ENCODE measurements at places on chromosomes 12 and 14.

DNA sequence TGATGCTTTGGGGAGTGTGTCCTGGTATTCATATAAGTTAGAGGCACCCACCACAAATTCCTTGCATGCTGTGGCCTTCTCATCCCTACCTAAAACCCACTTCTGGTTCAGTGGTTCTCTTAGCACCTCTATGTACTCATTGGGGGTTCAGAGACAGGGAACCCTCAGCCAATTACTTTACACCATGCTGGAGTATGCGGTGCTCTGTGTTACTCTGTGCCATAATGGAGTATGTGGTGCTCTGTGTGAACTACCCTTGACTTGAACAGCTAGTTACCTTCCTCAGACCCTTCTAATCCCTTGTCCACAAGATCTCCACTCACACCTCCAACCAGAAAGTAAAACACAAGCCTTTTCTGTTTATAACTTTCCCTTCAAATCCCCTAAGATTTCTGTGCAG is 172.5 kb upstream of the E2F7 start:
- DNase-seq, result no peak

DNA sequence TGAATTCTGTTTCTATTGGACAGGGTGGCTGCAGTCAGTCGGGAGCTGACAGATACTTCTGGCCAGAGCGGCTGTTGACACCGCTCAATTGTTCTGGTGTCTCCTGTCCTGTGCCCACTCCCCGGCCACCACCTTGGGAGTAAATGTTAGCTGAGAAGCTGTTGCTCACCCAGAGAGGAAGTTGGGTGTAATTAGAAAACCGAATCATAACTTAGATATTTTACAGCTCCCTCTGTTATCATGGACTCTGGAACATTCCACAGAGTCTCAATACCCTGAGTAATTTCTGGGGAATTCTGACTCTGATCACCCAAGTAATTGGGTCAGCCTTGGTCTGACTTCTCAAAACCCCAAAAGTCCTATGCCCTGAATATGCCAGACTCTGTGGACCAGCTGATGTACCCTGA is 58.3 kb upstream of the RFLNA start:
- no peak for DNase-seq

DNA sequence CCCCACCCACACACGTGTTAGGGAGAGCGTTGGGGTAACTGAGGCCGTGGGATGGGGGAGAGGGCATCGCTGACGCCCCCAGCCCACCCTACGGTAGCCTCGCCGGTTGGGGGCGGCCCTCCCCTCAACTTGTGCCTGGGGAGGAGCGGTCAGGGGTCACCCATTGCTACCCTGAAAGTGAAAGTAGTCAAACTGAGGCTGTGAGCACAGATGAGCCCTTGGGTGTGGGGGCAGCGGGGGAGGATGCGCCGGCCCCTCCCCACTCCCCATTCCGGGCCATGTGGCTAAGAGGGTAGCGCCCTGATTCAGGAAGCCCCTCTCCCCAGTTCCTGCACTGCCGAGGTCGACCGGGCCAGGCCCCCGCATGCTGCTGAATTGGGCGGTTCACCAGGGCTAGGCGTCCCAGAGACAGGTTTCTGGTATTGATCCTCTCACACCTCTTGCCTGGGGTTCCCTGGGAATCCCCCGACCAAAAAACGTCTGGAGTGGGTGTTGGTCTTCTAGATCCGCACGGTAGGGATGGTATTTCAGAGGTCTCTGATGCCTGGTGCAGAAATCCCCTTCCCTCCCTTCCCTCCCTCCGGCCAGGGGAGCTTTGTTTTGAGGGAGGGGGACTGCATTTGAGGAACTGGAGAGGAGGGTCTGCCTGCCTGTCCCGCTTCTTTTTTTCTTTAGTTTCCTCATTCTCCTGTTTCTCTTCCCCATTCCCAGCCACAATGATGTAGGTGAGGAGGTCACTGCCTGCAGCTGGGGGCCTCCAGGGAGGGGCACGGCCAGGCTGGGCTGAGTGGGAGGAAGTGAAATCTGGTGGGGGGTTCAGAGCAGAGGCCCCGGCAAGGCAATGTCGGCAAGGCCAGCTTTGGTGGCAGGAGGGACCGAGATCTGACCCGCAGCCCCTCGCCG is 1.0 kb downstream of the SH2B3 start:
- no peak for DNase-seq

- DNase-seq, result no peak
Observed at GRCh38 chr12:117085318-117085947, 13.8 kb downstream of the TESC start.

- DNase-seq, result no peak
Observed at GRCh38 chr14:74257941-74258763, 18.9 kb downstream of the VSX2 start.

DNA sequence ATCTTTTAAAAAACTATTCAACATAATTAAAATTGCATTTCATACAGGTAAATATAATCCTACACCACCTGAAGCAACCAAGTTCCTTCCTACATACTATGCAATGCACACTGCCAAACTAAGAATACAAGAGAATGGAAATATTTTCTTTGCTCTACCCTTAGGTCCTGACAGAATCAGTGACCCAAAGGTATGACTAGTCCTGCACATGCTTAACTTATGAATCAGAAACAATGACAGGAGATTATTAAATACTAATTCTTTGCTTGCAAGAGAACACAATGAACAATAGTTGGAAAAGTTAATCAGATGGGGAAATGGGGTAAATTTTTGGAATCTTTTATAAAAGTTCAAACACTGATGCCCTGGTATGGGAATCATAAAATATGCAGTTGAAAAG is 220.1 kb downstream of the SOX5 start:
- DNase-seq, result no peak

DNA sequence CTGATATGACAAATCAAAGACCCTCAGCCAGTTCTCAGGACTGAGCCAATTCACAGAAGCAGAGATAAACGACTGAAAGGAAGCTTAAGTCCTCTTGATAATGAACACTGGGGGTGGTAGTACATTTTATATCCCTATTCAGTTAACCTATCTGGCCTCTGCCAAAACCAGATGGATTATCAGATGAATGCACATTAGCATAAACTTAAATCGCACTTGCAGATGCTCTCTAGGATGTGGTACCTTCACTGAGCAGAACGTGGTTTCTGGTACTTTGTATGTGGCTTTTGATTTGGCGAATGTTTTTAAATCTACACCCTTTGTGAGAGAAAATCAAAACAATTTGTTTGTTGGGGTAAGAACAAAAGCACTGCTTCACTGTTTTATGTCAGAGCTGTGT is 21.1 kb upstream of the TAS2R14 start:
- DNase-seq, result no peak

GRCh38 chr12:92365333-92365732 is 219.7 kb upstream of the BTG1 start:
- DNase-seq, result no peak

DNA sequence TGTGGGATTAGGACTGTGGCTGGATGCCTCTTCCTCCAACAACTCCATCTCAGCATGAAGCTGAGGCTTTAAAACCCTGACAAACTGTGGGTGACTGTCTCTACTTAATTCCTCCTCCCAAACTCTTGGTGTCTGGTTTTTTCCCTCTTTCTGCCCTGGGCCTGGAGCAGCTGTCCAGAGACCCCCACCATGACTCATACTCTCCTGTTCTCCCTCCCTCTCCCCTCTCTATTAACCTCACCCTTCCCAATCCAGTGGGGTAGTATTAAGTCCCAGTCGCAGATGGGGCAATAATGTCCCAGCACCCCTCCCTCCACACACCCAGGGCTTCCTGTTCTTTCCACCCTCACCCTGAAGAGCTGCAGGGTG is 2.0 kb upstream of the DNAJC14 start:
- DNase-seq, result no peak

- DNase-seq, result no peak
Observed at GRCh38 chr12:71636704-71637115, 26.9 kb downstream of the ZFC3H1 start.

DNA sequence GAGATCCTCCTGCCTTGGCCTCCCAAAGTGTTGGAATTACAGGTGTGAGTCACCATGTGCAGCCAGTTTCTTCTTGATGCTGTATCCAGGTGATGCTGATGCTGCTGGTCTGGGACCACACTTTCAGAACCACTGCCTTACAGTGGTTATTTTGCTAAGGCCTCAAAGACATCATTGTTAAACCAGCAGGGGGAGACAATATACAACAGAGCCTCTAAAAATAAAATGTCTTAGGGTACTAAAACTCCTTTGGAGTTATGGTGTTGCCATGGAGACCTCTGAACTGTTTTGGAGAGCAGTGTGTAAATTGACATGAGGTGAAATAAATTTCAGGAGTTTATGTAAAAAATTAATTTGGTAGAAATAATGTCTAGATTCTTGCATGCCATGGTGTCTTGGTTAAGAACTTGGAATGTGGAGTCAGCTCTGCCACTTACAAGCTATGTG is 1.1 kb upstream of the ARG2 start:
- DNase-seq, result no peak

- no peak for DNase-seq
Observed at GRCh38 chr12:63354969-63355368, 204.0 kb upstream of the AVPR1A start.

DNA sequence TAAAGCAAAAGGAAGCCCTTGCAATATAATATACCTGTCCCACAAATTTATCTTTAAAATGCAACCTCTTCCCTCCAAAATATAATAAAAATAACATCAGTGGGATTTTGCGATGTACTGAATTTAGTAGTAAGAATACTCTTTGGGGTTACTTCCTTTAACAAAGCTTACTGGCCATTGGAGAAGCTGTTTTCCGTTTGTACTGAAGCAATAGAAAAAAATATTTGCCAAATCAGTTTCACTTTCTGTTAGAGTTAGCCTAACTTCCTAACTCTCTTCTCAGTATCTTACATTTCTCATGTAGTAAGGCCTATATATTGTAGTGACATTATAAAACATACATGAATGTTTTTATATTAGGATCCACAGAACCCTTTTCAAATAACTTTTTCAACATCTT is 3.7 kb downstream of the MAX start:
- no peak for DNase-seq

GRCh38 chr12:65015850-65016249 is 105.3 kb downstream of the WIF1 start:
- no peak for DNase-seq

- no peak for DNase-seq
Observed at GRCh38 chr12:111409780-111410430, 4.2 kb downstream of the SH2B3 start.

DNA sequence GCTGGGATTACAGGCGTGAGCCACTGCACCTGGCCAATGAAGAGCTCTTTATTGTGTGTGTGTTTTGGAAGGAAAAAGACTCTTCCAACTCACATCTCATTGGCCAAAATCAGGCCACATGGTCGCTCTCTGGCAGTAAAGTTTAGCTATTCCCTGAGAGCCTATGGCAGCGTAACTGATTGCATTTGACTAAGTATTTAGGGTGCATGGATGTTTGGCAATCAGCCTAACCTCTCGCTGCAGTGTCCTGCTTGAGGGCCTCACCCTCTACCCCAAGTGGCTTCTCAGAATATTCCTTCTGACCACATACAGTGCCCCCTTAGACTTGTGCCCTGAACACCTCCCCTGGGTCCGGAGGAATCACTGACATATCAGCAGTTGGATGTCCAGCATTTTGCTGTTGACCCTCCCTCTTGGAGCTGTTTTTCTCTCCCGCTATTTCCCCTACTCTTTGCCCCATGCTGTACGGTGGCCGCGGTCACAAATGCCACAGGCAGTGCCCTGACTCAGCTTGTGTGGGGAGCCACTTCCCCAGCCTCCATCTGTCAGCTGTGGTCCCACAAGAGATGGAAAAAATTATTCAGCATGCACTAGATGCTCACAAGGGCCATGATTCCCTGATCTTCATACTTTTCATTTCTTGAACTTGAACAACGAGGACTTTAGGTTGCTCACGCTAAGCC is 9.5 kb downstream of the PHETA1 start:
- DNase-seq, result no peak

DNA sequence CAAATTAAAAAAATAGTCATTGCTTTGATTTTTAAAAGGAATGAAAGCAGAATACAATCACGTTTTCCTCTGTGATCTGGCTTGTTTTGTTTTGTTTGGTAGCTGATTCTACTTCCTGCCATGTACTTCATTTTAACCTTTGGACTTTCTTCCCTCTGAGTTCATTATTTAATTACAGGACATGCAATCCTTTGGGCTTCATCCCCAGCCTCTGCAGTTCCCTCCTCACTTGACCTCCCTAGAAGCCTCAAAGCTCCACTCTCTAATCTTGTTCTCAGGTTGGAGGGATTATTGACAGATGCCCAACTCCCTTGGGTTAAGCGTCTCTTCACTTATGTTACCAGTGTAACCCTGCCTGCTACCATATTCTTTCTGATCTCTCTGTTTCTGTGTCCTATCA is 967.9 kb upstream of the SEL1L start:
- no peak for DNase-seq

- no peak for DNase-seq
Observed at GRCh38 chr12:24615967-24616411, 332.9 kb downstream of the BCAT1 start.

- DNase-seq, result no peak
Observed at GRCh38 chr12:131357185-131357747, 353.6 kb upstream of the SFSWAP start.

DNA sequence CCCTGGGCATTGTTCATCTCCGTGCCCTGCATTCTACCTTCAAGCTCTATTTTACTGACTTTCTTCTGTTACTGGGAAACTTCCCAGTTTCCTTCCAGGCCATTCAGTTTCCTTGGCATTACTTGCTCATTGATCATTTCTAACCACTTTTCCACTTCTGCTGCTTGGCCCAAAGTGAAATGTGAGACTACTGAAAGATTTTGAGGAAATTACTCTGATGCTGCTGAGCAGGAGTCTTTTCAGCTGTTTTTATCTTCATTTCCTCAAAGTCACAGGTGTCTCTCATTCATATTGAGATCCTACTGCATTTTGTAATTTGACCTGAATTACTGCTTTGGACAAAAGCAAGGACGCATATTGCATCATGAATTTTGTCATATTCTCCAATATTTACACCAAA is 26.4 kb upstream of the DBX2 start:
- no peak for DNase-seq

DNA sequence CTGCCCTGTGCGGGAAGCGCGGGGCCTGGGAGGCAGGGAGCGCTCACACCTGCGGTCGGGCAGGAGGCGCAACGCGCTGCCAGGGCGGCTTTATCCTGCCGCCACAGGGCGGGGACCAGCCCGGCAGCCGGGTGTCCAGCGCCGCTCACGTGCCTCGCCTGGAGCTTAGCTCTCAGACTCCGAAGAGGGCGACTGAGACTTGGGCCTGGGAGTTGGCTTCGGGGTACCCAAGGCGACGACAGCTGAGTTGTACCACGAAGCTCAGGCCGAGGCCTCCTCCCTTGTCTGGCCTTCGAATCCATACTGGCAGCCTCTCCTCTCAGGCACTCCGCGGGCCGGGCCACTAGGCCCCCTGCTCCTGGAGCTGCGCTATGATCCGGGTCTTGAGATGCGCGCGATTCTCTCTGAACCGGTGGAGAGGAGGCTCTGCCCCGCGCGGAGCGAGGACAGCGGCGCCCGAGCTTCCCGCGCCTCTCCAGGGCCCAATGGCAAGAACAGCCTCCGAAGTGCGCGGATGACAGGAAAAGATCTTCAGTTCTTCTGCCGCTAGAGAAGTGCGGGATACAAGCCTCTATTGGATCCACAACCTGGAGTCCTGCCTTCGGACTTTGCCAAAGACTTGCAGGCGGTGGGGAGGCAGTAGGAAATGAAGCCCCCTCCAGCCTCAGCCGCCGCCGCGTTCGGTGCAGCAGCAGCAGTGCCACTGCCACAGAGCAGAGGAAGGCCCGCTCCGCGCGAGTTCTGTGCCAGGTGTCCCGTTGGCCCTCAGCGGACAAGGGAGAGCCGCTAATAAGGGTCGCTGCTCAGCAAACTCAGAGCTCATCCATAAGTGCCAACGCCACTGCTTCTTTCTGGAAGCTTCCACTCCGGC is 6.8 kb downstream of the SIX1 start:
- no peak for DNase-seq

All from stimulated activated CD4-positive, alpha-beta T cell treated with anti-CD3 and anti-CD28 coated beads, Interleukin-1b, Interleukin-23, amount 100 ng/mL, for 1 hour (primary cell).